ENCODE measurements at places on chromosomes 4 and X.
A peak's percentile ranks its signal among the peaks of the same experiment; 100 is the strongest.

GRCh38 chrX:110806145-110806544 lies 10.5 kb upstream of the CHRDL1 start:
- no peak for DNase-seq

DNA sequence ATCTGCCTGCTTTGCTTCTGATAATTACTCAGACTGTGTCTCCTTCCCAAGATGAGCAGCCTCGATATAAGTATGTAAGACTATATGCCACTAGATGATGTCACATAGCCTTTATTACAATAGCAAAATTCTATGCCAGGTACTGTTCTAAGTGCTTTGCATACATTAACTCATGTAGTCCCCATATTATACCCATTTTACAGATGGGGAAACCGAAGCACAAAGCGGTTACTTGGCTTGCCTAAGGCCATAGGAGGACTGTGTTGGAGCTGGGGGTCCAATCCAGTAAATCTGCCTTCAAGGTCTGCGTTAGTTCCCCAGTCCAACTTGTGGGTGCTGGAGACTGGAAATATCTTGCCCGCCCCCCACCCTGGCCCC lies 826 bp upstream of the SCML1 start:
- DNase-seq: no peak

DNA sequence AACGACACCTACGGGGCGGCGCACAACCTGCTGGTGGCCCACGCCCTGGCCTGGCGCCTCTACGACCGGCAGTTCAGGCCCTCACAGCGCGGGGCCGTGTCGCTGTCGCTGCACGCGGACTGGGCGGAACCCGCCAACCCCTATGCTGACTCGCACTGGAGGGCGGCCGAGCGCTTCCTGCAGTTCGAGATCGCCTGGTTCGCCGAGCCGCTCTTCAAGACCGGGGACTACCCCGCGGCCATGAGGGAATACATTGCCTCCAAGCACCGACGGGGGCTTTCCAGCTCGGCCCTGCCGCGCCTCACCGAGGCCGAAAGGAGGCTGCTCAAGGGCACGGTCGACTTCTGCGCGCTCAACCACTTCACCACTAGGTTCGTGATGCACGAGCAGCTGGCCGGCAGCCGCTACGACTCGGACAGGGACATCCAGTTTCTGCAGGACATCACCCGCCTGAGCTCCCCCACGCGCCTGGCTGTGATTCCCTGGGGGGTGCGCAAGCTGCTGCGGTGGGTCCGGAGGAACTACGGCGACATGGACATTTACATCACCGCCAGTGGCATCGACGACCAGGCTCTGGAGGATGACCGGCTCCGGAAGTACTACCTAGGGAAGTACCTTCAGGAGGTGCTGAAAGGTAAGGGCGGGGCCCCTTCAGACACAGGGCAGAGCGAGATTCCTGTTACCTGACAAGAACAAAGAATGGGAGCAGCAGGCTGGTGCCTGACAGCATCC lies 11.7 kb downstream of the RPL9 start:
- peak; percentile 38 for DNase-seq

DNA sequence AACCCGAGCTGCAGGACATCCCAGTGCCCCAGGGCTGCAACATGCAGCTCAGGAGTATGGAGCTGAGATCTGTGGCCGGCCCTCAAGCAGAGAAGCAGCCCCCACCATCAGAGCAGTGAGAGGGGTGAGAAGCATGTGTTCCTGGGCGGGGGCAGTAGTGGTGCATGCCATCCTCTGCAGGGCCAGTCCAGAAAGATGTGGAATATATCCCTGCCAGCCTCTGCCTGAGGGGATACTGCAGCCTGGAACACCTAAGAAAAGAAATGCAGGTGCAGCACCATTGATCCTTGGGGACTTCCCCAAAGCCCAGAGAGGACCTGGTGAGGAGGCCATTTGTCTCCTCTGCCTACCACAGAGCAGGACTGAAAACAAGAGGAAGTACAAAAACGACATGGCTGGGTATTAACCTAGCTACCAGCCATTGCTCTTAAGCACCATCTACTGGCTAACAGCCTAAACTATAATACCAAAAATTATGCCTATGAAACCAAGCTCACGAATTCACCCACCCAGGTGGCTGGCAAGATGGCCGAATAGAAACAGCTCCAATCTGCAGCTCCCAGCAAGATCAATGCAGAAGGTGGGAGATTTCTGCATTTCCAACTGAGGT lies 158.8 kb downstream of the ADGRA3 start:
- DNase-seq: no peak

DNA sequence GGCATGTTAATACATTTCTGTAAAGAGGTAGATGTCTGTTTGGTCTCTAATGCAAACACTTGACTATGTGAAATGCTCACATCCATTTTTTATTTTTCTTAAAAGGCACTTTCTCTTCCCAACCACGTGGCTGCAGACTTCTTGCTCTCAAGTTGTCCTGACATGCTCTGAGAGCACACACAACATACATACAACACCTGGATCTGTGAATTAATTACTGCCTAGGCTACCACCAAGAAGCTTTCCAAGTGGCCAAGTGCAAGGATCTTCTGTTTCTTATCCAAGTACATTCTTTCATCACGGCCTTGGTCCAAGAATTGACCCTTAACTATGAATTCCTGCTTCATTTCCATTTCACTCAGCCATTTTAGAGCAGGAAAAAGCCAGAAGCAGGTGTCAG lies 110.8 kb downstream of the SPRY1 start:
- no peak for DNase-seq

- peak; percentile 4 for DNase-seq
These were observed 569.4 kb downstream of the TRAM1L1 start for GRCh38 chr4:116515959-116516358.

GRCh38 chr4:159206427-159206871 lies 103.6 kb downstream of the RAPGEF2 start:
- peak; percentile 68 for DNase-seq

DNA sequence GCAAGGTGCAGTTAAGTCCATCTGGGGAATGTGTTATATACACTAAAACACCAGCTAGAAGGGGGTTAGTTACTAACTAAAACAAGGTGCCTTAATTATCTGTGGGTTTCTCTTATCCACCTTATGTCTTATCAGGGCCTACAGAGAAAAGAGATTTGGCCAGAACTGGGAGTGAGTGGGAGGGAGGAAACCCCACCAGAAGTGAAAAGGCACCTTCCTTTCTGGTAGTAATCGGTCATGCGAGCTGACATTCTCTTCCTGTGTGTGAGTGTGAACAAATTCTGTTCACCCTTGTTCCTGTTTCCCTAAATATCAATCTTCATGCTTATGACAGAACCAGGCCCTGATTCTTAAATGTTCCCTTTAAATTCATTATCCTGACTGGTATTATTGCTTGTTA lies 43.5 kb downstream of the SRPX2 start:
- DNase-seq: no peak

GRCh38 chr4:94621491-94622080 lies 136.2 kb upstream of the BMPR1B start:
- no peak for DNase-seq

DNA sequence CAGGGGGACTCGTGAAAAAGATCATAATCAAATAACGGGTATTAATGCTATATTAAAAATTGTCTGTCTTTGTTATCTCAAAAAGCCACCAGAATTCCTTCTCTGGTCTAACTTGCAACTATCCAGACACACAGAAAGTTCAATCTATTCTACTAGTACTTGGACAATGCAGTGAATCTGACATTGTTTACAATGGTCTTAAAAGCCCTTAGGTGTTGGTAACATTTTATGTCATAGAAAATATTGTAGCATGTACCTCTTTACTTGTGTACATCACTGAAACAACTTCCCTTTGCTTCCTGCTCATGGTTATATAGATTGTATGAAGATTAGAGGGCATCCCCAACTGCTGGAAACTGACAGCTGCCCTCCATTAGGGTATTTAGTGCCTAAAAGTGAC lies 71.1 kb upstream of the PPP3CA start:
- DNase-seq: no peak

- peak; percentile 36 for DNase-seq
These were observed 61.5 kb downstream of the ANXA10 start for GRCh38 chr4:168153596-168154440.

DNA sequence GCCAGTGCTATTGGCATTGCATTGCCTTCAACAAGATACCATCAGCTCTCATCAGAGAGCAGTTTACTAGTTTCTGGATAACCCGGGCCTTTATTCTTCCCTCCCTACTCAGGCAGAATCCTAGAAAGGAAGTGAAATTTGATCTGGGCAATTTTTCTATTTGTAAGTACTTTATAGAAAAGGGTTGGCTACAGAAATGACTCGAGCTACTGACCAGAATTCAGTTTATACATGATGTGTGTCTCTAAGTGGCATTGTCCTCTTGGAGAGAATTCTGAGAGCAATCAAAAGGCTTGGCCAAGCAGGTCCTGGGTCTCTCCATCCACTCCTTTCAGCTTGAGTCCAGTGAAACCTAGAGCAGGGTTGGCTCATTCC lies 192.7 kb upstream of the LEF1 start:
- no peak for DNase-seq

DNA sequence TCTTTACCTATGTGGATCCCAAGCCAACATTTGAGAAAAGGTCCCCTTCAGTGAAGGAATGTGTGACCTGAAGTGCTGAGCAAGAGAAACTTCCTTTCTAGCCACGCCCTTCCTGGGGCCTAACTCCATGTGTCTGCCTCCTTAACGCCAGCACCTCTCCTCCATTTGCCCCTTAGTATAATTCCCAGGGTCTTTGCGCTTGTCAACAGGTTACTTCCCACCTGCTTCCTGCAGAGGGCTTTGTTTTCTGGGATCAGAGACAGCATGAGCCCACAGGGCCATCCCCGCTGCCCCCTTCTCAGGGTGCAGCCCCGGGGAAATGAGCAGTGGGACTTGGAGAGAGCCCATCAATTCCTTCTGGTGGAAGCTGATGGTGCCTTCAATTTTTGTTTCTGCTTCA lies 45.9 kb upstream of the DRD5 start:
- no peak for DNase-seq

DNA sequence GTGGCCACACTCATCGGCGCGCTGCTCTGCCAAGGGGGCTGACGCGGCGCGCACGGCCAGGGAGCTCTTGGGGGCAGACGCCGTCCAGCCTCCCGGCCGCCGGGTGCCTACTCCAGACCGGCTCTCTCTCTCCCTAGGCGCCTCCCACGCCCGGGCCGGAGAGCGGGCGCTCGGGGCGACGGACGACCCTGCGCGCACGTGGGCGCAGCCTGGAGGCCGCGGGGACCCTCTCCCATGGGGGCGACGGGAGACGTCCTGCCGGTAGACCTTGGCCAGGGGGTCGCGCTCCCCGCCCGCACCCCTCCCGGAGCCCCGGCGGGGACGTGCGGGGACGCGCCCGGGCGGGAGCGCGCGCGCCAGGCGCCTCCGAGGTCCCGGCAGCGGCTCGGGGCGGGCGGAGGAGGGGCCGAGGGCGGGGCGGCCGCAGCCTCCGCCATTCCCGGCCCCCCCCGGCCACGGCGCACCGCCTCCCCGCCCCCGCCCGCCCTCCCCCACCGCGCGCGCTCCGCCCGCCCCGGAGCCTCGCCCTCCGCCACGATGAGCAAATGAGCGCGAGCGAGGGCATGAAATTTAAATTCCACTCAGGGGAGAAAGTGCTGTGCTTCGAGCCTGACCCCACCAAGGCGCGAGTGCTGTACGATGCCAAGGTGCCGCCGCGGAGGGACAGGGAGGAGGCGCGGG lies at the start of gene MSL3:
Gene MSL3 (plus strand): TSS at position 519 of the 681 bp plus-strand sequence. CDS start 27 bp downstream, at position 546.
- DNase-seq: no peak

DNA sequence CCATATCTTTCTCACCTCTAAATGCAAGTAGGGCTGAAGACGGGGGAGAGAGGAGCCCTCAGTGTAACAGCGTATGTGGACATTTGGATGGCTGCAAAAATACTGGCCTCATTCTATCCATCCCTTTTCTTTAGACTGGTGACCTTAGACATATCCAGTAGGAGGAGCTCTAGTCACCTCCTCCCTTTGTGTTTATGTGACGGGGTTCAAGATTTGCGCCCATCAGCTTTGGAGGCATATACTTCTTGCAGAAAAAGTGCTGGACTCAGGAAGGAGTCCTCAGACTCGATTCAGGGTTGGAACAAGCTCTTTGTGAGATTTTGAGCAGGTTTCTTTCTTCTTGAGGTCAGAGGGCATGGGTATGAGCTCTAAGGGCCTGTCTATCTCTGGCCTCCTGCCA lies 86.2 kb downstream of the MAMLD1 start:
- DNase-seq: no peak

GRCh38 chrX:108732630-108733321 lies 3.6 kb downstream of the IRS4 start:
- no peak for DNase-seq

DNA sequence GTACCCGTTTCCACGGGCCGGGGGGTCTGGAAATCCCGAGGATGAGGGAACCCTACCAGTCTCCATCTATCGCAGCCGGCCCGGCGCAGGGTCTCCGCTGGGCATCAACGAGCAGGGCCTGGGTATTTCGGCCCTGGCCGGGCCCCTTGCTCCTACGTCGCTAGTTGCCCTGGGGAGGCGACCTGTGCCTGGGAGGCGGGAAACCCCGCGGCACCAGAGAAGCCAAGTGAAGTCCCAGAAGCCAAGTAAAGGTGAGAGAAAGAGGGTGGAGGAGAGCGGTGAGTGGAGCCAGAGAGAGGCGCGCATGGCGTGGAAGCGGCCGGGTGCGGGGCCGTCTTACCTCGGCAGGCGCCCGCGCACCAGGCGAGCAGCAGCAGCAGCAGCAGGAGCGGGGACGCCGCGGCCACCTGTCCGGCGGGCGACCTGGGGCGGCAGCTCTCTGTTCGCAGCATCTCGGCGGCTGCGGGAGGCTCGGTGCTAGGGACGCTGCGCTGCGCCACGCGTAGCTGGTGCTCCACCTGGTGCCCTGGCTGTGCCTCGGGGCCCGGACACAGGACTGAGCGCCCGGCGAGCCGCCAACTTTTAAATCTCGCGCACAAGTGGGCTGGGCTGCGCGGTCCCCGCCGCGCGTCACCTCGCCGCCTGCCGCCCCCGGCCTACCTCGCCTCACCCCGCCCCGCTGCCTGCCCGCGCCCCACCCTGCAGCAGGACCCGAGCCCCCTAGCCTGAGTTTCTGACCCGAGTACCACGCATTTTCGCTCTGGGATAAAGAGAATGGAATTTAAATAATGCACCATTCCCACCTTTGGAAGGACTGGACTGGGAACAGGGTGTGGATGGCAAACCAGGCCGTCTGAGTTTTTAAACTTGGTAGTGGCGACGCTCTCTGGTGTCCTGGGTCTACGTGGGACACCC lies at the start of gene NMU:
Gene NMU (minus strand): TSS at position 558 of the 915 bp plus-strand sequence. CDS start 106 bp downstream, at position 452.
- no peak for DNase-seq

DNA sequence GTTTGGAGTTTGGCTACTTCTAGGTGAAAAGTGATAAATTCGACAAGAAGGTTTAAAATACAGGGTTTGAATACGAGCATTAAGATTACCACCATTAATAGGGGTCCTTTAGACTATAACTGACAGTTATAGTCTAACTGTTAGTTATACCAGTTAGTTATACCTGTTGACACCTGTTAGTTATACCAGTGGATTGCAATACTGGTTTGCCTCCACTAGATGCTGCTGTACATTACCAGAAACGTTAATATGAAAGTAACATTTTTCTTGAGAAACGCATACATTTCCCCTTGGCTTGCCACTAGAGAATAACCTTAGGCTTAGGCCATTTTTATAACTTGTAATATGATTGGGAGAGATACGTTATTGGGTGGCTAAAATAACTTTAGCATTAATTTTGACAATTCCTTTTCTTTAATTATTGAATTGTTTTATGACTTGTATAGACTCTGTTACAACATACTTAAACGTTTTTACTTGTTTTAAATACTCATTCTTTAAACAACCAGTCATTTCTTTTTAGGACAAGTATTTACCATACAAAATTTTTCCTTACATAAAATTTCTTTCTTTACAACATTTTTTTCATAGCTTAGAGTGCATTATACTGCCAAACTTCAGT lies 911.2 kb downstream of the FSTL5 start:
- peak; percentile 24 for DNase-seq

GRCh38 chr4:110372485-110372884 lies 103.5 kb upstream of the ENPEP start:
- no peak for DNase-seq
